NCI-H1048 (cell line): ENCODE measurements at places on chromosomes 2 and 18.

DNA sequence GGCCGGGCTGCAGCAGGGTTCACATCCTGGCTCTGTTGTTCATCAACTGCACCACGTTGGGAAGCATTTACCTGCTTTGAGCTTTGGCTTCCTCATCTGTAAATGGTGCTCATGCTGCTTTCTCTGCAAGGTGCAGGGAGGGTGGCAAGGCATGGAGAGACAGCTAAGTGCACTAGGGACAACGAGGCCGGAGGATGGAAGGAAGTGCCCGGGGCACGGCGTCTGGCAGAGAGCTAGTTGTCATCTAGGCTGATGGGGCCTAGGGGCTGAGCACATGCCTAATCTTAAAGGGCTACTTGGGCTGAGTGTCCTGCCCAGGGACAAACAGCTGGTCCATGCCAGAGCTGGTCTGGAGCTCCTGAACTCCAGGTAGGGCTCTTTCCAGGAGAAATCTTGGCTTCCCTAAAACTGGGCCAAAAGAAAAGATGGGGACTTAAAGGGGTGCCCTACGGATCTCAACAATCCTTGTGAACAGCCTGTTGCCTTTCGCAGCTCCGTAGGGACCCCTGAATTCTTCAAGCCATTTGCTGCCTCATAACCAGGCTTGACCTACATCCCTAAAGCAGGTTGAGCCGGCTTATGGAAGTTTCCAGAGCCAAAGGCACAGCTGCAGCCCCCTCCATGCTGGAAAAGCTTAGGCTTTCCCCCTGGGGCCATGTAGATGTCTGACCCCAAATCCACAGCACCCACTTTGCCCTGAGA lies 130.8 kb downstream of the SMAD7 start:
- DNase-seq: no peak

DNA sequence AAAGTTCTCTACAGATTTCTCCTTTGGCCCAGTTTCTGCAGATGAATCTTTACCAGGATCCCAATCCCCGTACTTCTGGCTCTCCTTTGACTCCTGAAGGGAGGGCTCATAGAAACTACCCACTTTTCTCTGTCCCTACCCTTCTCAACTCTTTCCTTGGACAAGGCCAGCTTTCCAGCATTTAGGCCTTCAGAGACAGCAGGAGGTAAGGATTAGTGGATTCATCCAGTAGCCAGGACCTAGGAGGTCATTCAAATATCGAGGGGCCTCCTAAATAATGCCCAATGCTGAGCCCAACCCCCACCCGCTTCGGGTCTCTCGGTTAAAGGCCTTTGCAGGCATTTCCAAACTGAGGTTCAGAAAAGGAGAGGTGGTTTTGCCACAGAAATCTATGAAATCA lies 4.8 kb upstream of the ZNF532 start:
- DNase-seq: no peak

- DNase-seq: no peak
Observed at GRCh38 chr2:8886202-8886518, 48.7 kb upstream of the KIDINS220 start.

DNA sequence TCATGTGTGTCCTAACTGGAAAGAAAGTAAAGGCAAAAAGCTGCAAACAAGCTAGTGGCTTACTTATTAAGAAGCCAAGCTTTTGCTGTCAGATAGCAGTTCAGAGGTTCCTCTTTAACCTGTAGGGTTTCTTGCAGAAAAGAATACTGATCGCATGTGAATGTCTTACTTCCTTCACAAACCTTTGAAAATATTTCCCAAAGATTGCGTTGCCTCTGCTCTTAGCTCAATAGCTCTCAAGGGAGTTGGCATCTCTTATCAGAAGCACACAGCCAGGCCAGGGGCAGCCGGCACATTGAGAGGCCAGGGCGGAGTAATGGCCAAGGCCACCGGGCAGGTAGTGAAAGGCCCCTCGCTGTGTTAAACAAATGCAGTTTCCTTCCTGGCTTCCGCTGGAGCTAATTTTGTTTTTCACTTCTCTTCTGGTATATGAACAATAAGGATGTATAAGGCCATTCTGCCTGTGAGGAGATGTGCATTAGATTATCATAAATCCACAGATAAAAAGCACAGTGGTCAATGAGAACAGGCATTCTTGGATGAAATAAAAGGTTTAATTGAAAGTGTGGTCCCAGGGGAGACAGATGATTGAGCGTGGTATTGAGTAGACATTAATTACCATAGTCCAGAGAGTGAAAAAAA lies 542.4 kb upstream of the NRP2 start:
- DNase-seq: no peak

DNA sequence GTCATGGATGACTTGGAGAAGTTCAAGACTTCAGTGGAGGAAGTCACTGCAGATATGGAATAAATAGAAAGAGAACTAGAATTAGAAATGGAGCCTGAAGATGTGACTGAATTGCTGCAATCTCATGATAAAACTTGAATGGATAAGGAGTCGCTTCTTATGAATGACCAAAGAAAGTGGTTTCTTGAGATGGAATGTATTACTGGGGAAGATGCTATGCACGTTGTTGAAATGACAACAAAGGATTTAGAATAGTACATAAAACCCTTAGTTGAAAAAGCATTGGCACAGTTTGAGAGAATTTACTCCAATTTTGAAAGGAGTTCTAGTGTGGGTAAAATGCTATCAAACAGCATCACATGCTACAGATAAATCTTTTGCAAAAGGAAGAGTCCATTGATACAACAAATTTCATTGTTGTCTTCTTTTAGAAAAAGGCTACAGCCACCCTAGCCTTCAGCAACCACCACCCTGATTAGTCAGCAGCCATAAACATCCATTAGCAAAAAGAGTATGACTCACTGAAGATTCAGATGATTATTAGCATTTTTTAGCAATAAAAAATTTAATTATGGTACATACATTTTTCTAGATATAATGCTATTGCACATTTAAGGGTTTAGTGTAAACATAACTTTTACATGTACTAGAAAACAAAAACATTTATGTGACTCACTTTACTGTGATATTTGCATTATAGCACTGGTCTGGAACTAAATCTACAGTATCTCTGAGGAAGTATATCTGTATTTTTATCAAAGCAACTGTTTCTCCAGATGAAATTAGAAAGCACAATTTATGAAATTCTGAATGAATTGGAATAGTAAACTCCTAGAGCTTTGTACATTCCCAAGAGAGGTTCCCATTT lies 110.5 kb upstream of the TACR1 start:
- no peak for DNase-seq

- DNase-seq: no peak
Observed at GRCh38 chr2:223928113-223929006, 16.8 kb downstream of the WDFY1 start.

- DNase-seq: no peak
Observed at GRCh38 chr2:15945909-15946705, 5.8 kb downstream of the MYCN start.

GRCh38 chr2:213057977-213058376 lies 93.4 kb downstream of the IKZF2 start:
- DNase-seq: no peak

GRCh38 chr2:60159519-60159918 lies 393.9 kb downstream of the BCL11A start:
- DNase-seq: no peak

GRCh38 chr18:79912994-79913831 lies 38.2 kb downstream of the SLC66A2 start:
- DNase-seq: no peak

- DNase-seq: no peak
Observed at GRCh38 chr2:30209227-30209626, 22.1 kb upstream of the LBH start.

- no peak for DNase-seq
Observed at GRCh38 chr18:45197526-45197970, 417.7 kb upstream of the SLC14A2 start.

DNA sequence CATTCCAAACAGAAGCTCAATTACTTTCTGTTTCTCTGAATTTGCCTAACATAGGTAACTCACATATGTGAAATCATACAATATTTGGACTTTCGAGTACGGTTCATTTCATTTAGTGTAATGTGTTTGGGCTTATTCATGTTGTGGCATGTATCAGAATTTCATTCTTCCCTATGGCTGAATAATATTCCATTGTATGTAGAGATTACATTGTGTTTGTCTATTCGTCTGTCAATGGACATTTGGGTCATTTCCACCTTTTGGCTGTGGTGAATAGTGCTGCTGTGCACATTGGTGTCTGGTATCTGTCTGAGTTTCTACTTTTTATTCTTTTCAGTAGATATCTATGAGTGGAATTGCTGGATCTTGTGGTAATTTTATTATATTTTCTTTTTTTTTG lies 43.9 kb downstream of the LBH start:
- DNase-seq: no peak

DNA sequence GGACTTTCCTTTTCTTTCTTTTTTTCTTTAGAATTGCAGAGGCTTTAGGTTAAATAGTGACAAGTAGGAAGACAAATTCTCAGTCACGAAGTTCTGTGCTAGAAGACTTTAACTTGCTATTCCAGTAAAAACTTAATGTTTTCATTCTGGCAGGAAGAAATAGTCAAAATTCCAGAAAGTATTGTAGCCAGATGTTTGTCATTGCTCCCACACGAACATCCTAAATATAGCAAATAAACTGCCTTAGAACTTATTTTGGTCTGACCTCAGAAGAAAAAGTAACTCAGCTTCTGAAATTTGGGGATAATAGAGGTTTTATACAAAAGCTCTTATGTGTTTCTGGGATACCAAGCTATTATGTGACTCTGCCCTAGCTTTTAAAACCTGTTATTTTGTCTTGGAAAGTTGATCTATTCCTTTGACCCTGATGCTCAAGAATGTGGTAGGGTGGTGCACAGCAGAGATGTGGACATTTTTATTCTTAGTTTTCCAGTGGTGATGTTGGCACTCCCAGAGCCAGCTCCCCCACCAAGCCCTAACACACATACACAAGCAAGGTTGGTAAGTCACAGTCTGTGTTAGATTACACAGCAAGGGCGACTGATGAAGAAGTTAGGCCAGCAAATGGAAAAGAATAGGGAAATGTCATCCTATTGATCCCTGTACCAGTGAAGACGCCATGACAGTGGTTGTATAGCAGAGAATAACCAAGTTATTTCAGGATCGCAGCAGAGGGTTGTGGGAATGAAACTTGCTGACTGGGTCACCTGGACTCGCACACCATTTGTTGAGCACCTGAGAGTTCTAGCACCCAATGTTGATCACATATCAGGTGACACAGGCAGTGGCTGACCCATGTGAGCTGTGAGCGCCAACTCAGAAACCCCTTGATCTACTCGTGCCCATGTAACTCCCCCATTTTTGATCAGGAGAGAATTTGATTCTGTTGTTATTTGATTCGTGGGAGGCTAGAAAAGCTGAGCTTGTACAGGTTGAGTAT lies 23.7 kb downstream of the FARP2 start:
- DNase-seq: no peak

DNA sequence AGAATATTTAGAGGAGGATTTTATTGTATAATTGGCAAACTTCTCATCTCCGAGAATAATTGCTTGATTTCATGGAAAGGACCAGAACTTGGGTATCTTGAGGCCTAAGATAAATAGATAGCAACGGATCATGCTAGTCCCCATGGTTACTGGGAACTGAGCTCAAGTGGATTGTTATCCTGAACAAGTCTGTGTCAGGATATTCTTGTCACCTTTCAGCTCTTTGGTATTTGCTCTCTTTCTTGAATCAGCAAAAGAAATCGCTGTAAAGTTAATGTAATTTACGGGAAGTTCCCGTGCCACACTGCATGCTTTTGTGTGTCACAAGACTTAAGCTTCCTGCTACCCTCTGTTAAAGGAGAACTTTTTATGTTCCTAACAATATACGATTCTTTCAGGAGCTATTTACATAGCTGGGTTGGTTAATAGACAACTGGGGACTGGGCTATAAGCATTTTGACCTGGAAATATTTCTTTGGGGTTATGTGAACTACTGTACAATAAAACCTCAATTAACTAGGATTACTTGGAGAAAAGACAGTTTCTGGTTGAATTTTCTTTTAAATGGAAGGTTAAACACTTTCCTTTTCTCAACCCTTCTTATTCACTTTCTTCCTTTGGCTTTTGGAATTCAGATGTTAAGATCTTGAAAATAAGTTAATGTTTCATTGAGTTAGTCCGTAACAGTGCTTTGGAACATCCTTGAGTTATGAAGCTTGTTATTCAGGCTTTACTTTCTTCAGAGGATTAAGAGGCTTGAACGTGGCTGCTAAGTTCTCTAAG lies 151.2 kb downstream of the FMNL2 start:
- no peak for DNase-seq

- DNase-seq: no peak
Observed at GRCh38 chr2:194319222-194319992, 1337.6 kb upstream of the SLC39A10 start.

- DNase-seq: no peak
Observed at GRCh38 chr18:33749834-33750233, 171.8 kb downstream of the ASXL3 start.

GRCh38 chr2:236853585-236854051 lies 232.1 kb upstream of the COPS8 start:
- no peak for DNase-seq

GRCh38 chr2:154855138-154855537 lies 156.6 kb downstream of the KCNJ3 start:
- DNase-seq: no peak

DNA sequence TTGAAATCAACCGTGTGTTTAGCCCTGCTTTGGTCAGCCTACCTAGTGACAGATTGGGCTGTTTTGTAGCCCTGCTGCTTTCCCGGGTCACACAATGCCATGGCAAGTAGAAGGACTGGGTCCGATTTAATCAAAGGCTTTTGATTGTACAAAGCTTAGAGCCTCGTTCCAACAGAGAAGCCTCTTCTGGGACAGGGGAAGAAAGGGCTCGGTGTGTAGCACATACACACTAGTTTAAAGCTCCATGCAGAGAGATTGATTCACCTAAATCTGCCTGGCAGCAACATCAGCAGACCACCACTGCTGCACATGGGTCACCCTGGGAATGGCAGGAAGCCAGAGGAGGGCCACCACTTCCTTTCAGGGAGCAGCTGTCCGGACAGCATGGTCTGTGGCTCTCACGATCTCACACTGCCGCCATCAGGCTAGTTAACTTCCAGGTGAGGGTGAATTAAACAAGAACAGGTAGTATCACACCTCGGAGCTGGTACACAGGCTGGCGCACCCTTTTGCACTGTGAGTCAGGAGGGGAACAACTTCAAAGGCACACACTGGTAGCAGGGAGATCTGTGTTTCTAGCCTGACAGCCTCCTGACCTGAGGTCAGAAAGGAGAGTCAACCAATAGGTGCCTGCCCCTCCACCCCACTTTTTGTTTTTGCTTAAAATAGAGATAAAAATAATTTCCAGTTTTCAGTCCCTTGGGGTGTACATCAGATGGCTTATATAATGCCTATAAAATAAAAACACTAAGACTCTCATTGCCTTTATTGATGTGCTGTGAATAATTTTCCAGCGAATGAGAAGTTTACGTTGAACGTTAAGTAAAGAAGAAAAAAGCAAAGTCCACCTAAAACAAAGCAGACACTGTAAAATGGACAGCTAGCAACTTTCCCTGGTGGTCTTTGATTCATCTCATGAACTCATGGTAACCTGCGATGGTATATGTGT lies 108.5 kb downstream of the CDCA7 start:
- DNase-seq: no peak

- no peak for DNase-seq
Observed at GRCh38 chr2:161358838-161359237, 50.6 kb downstream of the PSMD14 start.
